ENCODE measurements at places on chromosomes 2 and 18.

- H3K27me3 ChIP-seq, result no peaks in the 10 kb centered on the region
- peaks cover 36% of the 10 kb centered on the region for H3K4me1 ChIP-seq
- H3K4me3 ChIP-seq, result peak overlapping the region; percentile 68
- H3K36me3 ChIP-seq, result no peaks in the 10 kb centered on the region
- H3K27ac ChIP-seq, result peak overlapping the region; percentile 87
Observed at GRCh38 chr18:55465313-55465712, 122.7 kb downstream of the TCF4 start.

DNA sequence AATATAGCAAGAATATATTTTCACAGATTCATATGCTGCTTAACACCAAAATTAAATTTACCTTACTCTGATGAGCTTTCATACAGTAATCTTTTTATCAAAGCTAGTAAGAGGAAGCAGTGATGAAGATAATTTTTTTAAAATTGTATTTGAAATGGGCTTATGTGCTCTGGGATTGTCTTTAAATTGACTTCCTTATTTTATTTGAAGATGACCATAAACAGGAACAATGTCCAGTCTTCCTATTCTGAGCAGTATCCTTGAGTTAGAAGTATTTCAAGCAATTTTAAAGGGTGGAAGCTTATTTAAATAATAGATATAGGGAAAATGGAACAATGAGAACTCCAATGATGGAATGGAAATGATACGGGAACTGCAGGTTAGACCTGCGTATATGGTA, 211.6 kb downstream of the MCFD2 start:
- H3K4me3 ChIP-seq, result no peak overlapping the region
- no peaks in the 10 kb centered on the region for H3K27me3 ChIP-seq
- peaks cover 37% of the 10 kb centered on the region for H3K4me1 ChIP-seq
- DNase-seq, result no peak
- no peaks in the 10 kb centered on the region for H3K36me3 ChIP-seq

- no peaks in the 10 kb centered on the region for H3K4me1 ChIP-seq
- no peaks in the 10 kb centered on the region for H3K36me3 ChIP-seq
- no peak overlapping the region for H3K4me3 ChIP-seq
- no peak for DNase-seq
- no peak overlapping the region for H3K27ac ChIP-seq
Observed at GRCh38 chr2:67838205-67838604, 224.6 kb downstream of the C1D start.

DNA sequence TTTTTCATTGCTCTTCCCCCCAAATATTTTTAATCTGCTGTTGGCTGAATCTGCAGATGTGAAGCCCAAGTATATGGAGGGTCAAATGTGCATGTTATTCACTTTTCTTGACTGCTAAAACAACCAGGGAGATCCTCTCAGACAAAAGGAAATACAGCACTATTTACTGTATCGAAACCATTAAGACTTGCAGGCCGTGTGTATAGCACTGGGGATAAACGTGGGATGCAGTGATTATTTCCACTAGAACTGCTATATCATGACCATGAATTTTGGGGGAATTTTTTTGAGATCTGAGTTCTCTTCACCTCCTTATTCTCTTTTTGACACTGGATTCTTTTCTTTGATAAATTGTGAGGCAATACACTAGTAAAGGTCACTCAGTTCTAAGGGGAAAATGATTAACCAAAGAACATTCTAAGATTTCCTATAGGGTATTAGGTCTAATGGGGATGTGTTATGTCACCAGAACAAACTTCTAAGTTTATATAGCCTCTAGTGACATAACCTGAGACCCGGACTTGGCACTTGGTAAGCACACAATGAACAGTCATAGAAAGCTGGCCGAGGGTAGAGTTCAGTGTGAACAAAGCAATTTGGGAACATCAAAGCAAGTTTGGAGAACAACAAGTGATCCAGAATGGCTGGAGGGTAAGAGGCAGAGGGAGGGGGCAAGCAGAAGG, 14.9 kb upstream of the UGT1A1 start:
- H3K4me1 ChIP-seq, result no peaks in the 10 kb centered on the region
- peaks cover 12% of the 10 kb centered on the region for H3K36me3 ChIP-seq
- H3K4me3 ChIP-seq, result no peak overlapping the region
- H3K27me3 ChIP-seq, result peaks cover 37% of the 10 kb centered on the region

- H3K36me3 ChIP-seq, result no peaks in the 10 kb centered on the region
- peaks cover 14% of the 10 kb centered on the region for H3K27me3 ChIP-seq
- peak overlapping the region; percentile 11 for H3K4me3 ChIP-seq
- no peak overlapping the region for H3K27ac ChIP-seq
- H3K4me1 ChIP-seq, result no peaks in the 10 kb centered on the region
Observed at GRCh38 chr2:224171226-224171625, 132.1 kb upstream of the SERPINE2 start.

- H3K4me3 ChIP-seq, result no peak overlapping the region
- H3K27ac ChIP-seq, result no peak overlapping the region
- no peaks in the 10 kb centered on the region for H3K36me3 ChIP-seq
- DNase-seq, result no peak
Observed at GRCh38 chr2:21358976-21359375, 235.2 kb downstream of the TDRD15 start.

GRCh38 chr18:37184209-37184868, 355.4 kb downstream of the KIAA1328 start:
- H3K4me3 ChIP-seq, result no peak overlapping the region
- H3K4me1 ChIP-seq, result no peaks in the 10 kb centered on the region
- DNase-seq, result no peak
- H3K27ac ChIP-seq, result no peak overlapping the region

GRCh38 chr2:109348671-109349502, 219.9 kb downstream of the SH3RF3 start:
- DNase-seq, result peak; percentile 53
- H3K4me1 ChIP-seq, result peaks cover 45% of the 10 kb centered on the region
- H3K27ac ChIP-seq, result peak overlapping the region; percentile 6
- no peaks in the 10 kb centered on the region for H3K36me3 ChIP-seq

DNA sequence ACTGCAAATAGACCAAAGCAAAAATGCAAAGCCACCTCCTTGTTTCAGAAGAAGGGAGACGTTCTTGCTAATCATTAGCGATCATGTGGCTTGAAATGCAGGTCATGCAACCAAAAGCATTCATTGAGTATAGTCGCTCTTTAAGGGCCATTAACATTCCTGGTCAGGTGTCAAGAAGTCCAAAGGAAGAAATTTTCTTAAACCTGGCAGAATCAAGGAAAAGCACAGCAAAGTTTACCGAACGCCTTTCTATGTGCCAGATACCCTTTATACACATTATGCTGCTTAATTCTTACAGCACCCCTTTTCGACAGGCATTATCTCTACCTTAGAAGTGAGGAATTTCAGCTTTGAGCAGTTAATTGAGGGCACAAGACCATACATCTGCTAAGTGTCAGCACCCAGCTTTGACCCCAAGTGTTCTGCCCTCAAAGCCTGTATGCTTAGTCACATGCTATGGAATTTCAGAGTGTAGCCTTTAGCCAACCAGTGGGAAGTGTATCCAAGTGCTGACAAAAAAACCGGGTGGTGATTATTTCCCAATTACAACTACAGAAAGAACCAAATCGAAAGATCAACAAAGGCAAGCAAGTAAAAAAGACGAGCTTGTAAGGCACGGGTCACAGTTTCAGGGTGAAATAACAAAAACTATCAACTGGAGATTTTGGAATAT, 70.8 kb downstream of the EPHA4 start:
- peaks cover 5% of the 10 kb centered on the region for H3K36me3 ChIP-seq
- no peak overlapping the region for H3K4me3 ChIP-seq
- H3K4me1 ChIP-seq, result peaks cover 15% of the 10 kb centered on the region

- no peak for DNase-seq
- H3K4me1 ChIP-seq, result no peaks in the 10 kb centered on the region
- H3K27me3 ChIP-seq, result no peaks in the 10 kb centered on the region
- H3K36me3 ChIP-seq, result no peaks in the 10 kb centered on the region
- H3K4me3 ChIP-seq, result no peak overlapping the region
- H3K27ac ChIP-seq, result no peak overlapping the region
Observed at GRCh38 chr18:68397241-68398035, 317.5 kb downstream of the TMX3 start.

GRCh38 chr2:142873831-142874287, 3.6 kb upstream of the KYNU start:
- no peak for DNase-seq
- peaks cover 19% of the 10 kb centered on the region for H3K4me1 ChIP-seq
- H3K27me3 ChIP-seq, result no peaks in the 10 kb centered on the region
- peak overlapping the region; percentile 3 for H3K27ac ChIP-seq

DNA sequence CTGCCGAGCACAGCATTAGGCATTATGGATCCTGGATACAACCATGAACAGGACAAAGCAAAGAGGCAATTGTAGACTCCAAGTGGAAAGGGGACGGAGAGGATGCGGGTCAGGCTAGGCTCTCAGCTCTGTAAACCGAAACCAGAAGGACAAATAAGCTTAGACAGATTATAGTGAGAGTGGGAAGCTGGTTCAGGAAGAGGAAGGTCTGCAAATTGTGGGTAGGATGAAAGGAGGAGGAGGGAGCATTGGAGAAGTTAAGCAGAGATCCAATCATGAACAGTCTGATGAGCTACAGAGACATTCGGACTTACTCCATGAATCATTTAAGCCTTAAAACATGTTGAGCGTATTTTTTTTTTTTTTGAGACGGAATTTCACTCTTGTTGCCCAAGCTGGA, 3.0 kb downstream of the MSH6 start:
- H3K4me1 ChIP-seq, result peaks cover 35% of the 10 kb centered on the region
- DNase-seq, result no peak
- H3K36me3 ChIP-seq, result no peaks in the 10 kb centered on the region
- no peak overlapping the region for H3K27ac ChIP-seq
- no peak overlapping the region for H3K4me3 ChIP-seq

DNA sequence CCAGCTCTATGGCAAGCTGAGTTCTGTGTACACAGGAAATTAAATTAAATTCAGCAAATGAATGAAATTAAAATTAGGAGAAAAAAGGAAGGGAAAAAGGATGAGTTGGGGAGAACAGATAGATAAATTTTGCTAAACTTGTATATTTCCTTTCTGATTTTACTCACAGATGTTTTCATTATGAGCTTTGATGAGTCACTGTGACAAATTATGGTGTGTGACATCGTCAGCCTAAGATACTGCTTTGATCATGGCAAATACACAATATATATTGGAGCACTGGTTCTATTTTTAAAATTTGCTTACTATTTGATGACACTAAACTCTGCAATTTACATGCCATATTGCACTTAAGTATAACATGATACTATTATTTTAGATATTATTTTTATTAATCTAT, 464.6 kb upstream of the SPHKAP start:
- no peak for DNase-seq
- H3K36me3 ChIP-seq, result no peaks in the 10 kb centered on the region
- H3K27ac ChIP-seq, result no peak overlapping the region
- H3K4me3 ChIP-seq, result no peak overlapping the region

GRCh38 chr2:9573013-9573720, 17.5 kb upstream of the ADAM17 start:
- no peaks in the 10 kb centered on the region for H3K27me3 ChIP-seq
- no peaks in the 10 kb centered on the region for H3K4me1 ChIP-seq
- no peak overlapping the region for H3K27ac ChIP-seq
- DNase-seq, result no peak
- no peak overlapping the region for H3K4me3 ChIP-seq

- DNase-seq, result no peak
- H3K27ac ChIP-seq, result peak overlapping the region; percentile 44
- H3K4me3 ChIP-seq, result no peak overlapping the region
- no peaks in the 10 kb centered on the region for H3K4me1 ChIP-seq
- H3K27me3 ChIP-seq, result no peaks in the 10 kb centered on the region
Observed at GRCh38 chr18:76367168-76368125, 127.6 kb downstream of the ZNF516 start.

DNA sequence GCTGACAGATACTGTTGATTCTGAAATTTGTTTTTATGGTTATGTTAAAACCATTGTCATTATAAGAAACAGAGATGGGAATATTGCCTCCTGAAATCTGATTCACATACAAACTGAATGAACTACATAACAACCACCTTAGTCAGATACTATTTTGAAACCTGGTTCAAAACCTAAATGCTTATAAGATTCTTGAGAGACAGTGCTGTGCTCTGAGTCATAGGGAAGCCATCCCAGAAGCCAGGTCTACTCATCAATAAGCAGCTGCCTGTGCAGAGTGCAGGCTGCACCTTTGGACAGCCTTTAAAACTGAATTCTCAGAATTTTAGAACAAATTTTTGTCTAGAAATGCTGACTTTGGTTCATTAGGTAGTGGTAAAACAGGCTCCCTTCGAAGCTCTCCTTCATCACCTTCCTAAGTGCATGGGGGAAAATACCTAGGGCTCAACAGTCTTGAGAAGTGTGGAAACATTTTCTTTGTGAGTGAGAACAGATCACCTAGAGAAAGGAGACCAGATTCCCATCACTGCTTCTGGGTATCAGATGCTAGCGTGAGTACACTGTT, at the start of gene SERPINB7:
TSS of gene SERPINB7 (plus strand) at position 253 of the 565 bp plus-strand sequence. CDS start 6,955 bp downstream, outside the sequence.
- H3K27ac ChIP-seq, result no peak within 1 kb of the TSS
- H3K27me3 ChIP-seq, result peaks cover 12% of the 10 kb centered on the region
- no peak within 1 kb of the TSS for H3K4me3 ChIP-seq
- no peak for DNase-seq

GRCh38 chr18:63339920-63340484, 20.4 kb upstream of the BCL2 start:
- no peaks in the 10 kb centered on the region for H3K27me3 ChIP-seq
- no peak overlapping the region for H3K4me3 ChIP-seq
- no peak overlapping the region for H3K27ac ChIP-seq
- peaks cover 19% of the 10 kb centered on the region for H3K36me3 ChIP-seq
- peak; percentile 31 for DNase-seq

- no peak for DNase-seq
- H3K27me3 ChIP-seq, result no peaks in the 10 kb centered on the region
- H3K4me3 ChIP-seq, result no peak overlapping the region
- H3K27ac ChIP-seq, result no peak overlapping the region
- H3K36me3 ChIP-seq, result peaks cover 27% of the 10 kb centered on the region
- peaks cover 6% of the 10 kb centered on the region for H3K4me1 ChIP-seq
Observed at GRCh38 chr2:99550368-99550767, 60.6 kb upstream of the REV1 start.

- no peaks in the 10 kb centered on the region for H3K36me3 ChIP-seq
- DNase-seq, result no peak
- no peak overlapping the region for H3K4me3 ChIP-seq
- H3K27ac ChIP-seq, result no peak overlapping the region
Observed at GRCh38 chr2:106800976-106801655, 84.9 kb downstream of the ST6GAL2 start.

DNA sequence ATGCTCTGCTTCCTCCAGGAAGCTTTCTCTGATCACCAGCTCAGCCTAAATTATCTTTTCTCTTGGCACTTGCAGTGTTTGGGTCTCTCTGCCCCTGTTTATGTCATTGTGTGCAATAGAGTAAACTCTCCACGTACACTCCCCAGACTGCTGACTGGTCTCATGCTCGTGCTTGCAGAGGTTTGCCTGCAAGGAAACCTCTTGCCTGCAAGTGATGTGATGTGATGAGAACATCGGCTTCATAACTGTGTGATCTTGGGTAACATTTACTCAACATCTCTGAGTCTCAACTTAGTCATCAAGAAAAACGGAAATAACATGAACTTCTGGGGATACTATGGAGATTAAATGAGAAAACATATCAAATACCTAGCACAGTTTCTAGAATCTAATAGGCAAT, 92.3 kb downstream of the BIN1 start:
- H3K4me3 ChIP-seq, result no peak overlapping the region
- DNase-seq, result no peak
- peaks cover 44% of the 10 kb centered on the region for H3K27me3 ChIP-seq
- no peak overlapping the region for H3K27ac ChIP-seq
- H3K36me3 ChIP-seq, result no peaks in the 10 kb centered on the region

GRCh38 chr18:57073501-57074187, 73.2 kb upstream of the BOD1L2 start:
- no peak overlapping the region for H3K27ac ChIP-seq
- peaks cover 38% of the 10 kb centered on the region for H3K27me3 ChIP-seq
- H3K4me3 ChIP-seq, result no peak overlapping the region
- no peaks in the 10 kb centered on the region for H3K36me3 ChIP-seq
- peaks cover 10% of the 10 kb centered on the region for H3K4me1 ChIP-seq
